Sciatic nerve (tissue), 2 donors: ENCODE measurements at places on chromosomes 1 and 21. TPM values are rescaled to one million over a fixed set of nuclear protein-coding genes. Genes with fewer than 3 reads are reported as not detected.

Gene RXRG
- total RNA-seq = 11.9 TPM

DNA sequence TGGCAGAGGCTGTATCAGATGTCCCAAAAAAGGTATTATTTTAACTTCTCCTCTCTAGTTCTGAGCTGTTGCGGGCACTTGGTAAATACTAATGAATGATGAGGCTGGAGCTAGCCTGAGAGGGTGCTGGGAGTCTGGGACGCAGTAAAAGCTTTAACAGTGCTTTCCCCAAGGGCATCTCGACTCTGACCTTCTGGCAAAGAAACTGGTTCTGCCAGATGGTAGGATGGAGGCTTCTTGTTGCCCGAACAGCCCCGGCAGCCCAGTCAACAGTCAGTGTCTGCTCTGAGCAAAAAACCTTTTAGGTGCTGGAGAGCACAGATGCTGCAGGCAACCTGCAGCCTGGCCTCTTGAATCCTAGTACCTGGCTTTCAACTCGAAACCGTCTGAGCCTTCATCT is 2.5 kb upstream of the PNRC2 start:
- no peak for DNase-seq

Gene TNFRSF9
- total RNA-seq = 0.27 TPM

- DNase-seq = no peak
Observed at GRCh38 chr1:238582816-238583215, 692.1 kb upstream of the ZP4 start.

Gene NUP210L
- total RNA-seq = 0.18 TPM

DNA sequence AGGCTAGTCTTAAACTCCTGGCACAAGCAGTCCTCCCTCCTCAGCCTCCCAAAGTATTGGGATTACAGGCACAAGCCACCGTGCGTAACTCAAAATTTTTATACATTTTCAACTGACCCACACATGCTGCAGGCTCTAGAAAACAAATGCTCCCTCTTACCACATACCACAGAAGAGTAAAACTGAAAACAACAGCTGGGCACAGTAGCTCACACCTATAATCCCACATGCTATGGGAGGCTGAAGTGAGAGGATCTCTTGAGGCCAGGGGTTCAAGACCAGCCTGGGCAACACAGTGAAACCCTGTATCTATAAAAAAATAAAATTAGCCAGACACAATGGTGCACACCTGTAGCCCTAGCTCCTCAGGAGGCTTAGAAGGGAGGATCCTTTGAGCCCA is 56.7 kb downstream of the AKT3 start:
- no peak for DNase-seq

- no peak for DNase-seq
Observed at GRCh38 chr1:171346881-171347280, 32.9 kb downstream of the FMO4 start.

- peak; percentile 94 for DNase-seq
Observed at GRCh38 chr1:94095112-94095637, 25.8 kb downstream of the ABCA4 start.

GRCh38 chr1:26043765-26044164 is 2.2 kb downstream of the SLC30A2 start:
- DNase-seq = no peak

DNA sequence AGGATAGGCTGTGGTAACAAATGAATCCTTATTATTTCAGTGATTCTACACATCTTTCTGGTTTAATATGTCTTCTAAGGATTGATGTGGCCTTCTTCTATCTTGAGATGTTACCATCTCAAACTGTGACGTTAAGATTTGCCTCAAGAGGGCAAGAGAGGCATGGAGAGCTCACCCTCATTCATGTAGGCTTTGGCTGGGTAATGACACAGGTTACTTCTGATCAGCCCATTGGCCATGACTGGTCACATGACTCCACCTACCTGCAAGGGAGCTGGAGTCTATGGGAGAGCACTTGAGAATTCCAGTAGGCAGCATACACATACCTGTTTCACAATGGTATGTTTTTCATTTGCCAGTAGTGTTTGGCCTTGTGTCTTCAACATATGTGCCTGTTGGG is 30.0 kb downstream of the CACHD1 start:
- DNase-seq = no peak

DNA sequence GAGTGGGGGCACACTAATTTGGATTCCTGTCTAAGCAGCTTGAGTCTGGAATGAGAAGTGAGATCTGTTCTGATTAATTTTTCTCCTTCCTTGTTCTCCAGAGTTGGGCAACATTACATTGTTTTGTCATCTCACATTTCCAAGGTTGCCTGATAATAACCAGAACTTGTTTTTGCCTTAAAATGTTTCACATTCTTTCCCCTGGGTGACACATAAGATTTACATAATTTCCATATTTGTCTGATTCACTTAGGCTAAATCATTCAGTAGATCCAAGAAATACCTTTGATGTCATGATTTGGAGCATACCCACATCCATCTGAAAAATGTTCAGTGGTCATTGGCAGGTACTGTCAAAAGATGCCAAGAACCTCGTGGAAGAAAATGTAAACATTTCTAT is 60.3 kb downstream of the XCL2 start:
- DNase-seq = no peak
